ENCODE measurements at places on chromosomes 2 and 18.

- DNase-seq: no peak
These were observed 231.7 kb downstream of the GBX2 start for GRCh38 chr2:235936493-235936892.

DNA sequence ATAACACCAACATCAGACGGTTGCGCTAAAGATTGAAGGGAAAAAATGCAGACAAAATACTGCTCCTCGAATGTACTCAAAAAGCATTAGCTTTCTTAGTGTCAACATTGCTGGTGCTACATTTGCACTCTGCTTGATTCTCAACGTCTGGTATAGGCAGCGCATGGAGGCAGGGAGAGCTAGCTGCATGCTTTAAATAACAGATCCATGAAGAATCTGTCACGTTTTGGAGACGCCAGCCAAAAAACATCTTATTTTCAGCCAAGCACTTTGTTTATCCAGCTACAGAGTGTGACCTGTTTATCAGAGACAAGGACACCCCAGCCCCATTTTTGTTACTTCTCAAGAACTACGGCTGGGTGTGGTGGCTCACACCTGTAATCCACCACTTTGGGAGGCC lies 59.5 kb downstream of the APOB start:
- DNase-seq: no peak

DNA sequence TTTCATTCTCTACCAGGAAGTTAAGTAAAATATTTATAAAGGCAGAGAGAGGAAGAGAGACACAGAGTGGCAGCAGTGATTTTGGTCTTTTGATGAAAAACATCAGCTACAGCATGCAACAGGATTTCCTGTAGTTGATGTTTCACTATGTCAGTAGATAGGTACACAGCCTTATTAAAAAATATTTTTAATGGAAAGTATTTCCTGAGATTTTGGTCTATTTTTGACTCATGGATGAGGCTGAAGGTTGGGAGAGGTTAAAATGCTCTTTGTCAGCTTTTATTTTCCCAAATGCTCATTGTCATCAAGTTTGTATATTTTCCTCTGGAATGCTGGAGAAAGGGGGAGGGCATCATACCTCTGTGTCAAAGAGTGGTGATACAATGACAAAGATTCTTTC lies 1112.5 kb downstream of the CBLN2 start:
- DNase-seq: no peak

GRCh38 chr2:165594231-165594934 lies 124.9 kb downstream of the CSRNP3 start:
- DNase-seq: no peak

GRCh38 chr2:60555066-60555782 lies 1.8 kb upstream of the BCL11A start:
- DNase-seq: peak; percentile 64

DNA sequence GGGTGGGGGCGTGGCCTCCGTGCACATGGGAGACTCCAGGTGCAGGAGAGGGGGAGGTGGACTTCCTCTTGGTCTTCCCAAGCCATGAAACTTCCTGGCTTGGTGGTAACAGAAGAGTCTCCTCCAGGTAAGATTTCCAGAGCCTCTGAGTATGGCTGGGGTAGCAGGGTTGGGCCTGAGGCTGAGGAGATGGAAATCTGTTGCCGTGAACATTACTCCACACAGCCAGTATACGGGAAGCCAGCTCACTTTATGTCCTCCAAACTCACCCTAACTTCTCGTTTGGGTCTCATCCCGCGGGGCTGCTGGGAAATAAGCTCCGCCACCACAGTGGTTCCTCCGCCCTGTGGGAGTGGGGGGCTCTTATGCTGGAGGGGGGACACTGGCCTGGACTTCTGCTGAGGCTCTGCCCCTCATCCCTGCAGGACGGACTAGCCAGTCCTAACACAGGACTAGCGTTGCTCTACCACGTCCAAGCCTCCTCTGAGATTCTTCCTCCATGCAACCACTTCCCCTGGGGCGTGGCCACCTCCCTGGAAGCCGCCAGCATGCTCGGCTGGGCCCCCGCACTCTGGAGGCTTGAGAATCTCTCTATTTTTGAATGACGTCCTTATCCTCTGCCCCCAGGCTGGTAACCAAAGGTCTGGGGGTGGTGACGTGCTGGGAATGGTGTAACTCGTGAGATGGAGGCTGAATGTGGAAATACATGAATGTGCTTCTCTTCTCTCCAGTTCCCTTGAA lies 777 bp upstream of the RAB17 start:
- no peak for DNase-seq

DNA sequence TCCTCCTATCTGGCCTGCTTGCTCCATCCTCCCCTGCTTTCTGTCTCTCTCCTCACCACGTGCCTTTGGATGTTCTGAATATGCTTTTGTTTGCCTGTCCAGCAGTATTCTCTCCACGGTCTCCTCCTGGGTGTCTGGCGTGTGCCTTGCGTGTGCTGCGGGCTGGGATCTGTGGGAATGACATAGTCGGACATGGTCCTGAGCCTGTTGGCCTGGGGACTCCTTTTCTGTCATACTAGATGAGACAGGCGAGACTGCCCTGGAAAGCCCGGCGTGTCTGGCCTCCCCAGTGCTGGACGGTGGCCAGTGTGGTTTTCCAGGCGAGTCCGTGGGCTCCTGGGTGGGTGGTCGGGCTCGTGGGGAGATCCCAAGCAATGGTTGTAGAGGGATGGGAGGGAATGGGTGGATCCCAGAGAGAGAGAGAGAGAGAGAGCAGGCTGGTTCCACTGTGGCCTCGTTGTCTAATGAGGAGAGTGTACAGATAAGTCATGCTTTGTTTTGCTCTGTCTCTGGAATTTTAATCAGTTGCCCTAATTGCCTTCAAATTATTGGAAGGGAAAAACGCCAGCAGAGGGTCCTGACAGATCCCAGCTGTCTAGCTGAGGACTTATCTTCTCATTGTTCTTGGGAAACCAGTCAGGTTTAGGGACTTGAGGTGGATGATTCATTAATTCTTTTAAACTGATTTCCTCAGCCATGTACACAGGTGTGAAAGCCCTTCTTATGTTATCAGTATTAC lies 58.3 kb downstream of the HPCAL1 start:
- DNase-seq: no peak

DNA sequence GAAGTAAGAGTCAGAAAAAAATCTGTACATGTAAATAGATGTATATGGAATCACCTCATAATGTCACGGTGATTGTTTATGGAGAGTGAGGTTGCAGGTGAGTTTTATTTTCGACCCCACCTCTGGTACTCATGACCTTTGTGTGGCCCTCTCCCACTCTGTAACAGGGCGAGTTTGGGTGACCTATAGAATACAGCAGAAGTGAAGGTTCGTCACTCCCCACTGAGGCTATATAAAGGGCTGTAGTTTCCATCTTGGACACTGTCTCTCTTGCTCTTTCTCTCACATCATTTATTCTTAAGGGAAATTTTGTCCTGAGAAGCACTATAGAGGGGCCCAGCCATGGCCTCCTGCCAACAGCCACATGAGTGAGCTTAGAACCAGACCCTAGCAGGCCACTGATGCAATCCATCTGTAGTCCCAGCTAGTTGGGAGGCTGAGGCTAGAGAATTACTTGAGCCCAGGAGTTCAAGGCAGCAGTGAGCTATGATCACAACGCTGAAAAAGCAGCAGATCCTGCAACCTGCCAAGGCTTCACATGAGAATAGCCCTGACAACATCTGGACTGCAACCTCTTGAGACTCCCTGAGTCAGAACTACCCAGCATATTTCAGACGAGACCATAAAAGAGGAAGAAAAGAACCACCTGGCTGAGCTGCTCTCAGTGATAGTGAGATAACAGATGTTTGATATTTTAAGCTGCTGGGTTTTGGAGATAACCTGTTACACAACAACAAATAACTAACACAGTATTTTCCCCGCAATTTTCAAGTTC lies 74.3 kb upstream of the SLC1A4 start:
- DNase-seq: peak; percentile 72

DNA sequence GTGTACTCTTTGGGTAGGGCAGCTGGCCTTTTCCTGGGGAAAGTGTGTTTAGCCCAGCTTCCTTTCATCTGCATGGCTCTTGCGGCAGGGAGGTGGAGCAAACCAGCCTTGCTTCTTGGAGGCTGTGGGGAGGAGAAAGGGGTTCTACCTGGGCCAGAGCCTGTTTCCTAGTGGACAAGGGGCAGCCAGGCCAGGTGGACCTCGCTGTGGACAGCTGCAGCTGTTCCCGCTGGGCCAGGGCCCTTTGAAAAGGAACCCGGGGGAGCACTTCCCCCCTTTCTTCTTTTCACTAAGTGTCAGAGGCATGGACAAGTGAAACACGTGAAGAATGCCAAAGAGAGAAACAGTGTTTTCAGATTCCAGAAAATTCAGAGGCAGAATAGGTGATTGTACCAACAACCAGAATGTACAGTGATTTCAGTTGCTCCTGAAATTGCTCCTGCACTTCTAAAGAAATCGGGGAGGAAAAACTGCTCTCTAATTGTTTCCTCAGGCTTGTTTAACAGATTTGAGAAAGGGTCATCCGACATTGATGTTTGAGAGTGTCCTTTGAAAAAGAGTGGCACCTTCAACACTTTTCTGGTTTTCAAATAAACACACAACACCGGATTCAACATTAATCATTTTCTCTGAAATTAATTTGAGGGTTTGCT lies 3.9 kb downstream of the GLI2 start:
- no peak for DNase-seq

DNA sequence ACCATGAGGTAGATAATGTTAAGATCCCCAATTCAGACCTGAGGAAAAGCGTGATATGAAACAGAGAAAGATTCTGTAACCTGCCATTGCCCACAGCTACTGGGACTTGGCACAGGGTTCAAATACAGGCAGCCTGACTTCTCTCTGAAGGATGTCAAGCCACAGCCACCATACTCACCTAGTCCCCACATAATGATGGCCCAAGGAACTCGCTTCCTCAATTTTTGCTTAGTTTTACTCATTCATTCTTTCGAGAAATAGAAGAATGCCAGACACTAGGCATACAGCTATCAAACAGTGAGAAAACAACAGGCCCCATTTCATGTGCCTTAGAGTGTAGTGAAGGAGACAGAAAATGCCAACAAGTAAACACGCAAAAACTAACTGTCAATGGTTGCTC lies 980 bp upstream of the SULT1C4 start:
- no peak for DNase-seq

- DNase-seq: no peak
These were observed 354.1 kb downstream of the EIPR1 start for GRCh38 chr2:3023531-3023930.

GRCh38 chr18:58226429-58226828 lies 182.4 kb downstream of the NEDD4L start:
- DNase-seq: no peak

- no peak for DNase-seq
These were observed 87.3 kb upstream of the OTOS start for GRCh38 chr2:240227538-240228428.

GRCh38 chr2:214575465-214575864 lies 164.6 kb downstream of the VWC2L start:
- DNase-seq: no peak

DNA sequence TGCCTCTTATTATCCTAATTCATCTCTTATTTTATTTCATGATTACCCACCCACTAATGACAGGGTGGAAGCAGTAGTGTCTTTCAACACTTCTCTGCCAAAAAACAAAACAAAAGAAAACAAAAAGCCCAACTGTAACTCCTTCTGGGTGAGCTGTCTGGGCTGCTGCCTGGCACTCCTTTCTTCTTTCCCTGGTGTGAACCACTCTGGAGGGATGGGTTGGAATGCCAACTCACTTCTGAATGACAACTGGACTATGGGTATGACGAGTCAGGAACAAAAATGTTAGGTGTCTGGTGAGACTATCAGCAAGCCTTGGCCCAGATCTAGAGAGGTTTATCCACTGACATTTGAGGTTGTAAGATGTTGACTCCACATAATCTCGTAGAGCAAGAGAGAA lies 88.3 kb upstream of the ITGB6 start:
- DNase-seq: no peak

GRCh38 chr18:22311301-22311700 lies 106.4 kb downstream of the CTAGE1 start:
- DNase-seq: no peak

DNA sequence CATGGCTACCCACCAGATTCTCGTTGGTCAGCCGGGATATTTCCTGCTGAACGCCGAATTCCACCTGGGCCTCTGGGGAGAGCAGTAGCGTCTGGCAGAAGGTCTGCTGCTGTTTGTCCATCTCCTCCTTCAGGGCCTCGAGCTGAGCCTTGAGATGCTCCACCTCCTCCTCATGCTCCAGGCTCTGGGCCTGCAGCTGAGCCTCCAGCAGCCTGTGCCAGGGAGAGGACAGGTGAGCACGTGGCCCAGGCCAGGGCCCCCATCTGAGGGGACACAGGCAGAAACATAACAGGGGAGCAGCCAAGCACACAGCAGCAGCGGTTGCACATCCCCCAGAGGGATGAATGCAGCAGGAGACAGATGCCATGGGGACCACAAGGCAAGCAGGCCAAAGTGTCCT lies 40.1 kb upstream of the ACAA2 start:
- DNase-seq: no peak

- no peak for DNase-seq
These were observed 282.8 kb upstream of the HS6ST1 start for GRCh38 chr2:128601298-128602037.

DNA sequence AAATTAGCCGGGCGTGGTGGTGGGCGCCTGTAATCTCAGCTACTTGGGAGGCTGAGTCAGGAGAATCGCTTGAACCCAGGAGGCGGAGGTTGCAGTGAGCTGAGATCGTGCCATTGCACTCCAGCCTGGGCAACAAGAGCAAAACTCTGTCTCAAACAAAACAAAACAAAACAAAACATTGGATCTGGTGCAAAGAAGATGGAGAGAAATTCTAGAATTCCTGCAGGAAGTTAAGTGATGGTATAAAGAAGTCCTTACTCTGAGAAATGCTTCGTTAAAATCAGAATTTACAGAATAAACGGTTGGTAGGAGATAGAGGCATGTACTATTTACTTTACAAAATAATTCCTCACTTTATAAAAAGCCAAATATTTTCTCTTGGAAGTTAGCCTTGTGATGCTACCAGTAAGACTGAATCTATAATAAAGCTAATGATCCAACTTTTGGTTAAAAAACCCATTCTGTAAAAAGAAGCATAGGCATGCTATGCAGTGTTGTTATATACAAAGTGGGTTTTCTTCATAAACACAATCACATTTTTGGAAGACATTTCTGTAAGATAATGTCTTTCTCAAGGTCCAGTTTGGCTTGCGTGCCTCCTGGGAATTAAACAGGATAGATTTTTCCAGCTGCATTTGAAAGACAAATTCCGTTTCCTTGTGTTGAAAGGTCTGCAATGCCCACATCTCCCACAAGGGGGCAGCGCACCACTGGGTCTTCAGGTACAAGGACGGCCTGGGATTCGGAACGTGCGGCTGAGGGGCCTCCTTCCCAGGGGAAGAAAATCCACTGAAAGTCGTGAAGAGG lies 35.6 kb upstream of the PNO1 start:
- DNase-seq: peak; percentile 58

- no peak for DNase-seq
These were observed 153.3 kb downstream of the RAPGEF4 start for GRCh38 chr2:172888714-172889669.

- no peak for DNase-seq
These were observed 41.5 kb upstream of the CABLES1 start for GRCh38 chr18:23093772-23094171.

GRCh38 chr2:43131890-43132682 lies 94.3 kb downstream of the ZFP36L2 start:
- DNase-seq: peak; percentile 15

- DNase-seq: no peak
These were observed 83.3 kb upstream of the TANK start for GRCh38 chr2:161076936-161077335.
